ENCODE measurements at places on chromosomes 4 and X. TPM values are rescaled to one million over a fixed set of nuclear protein-coding genes. Genes with fewer than 3 reads are reported as not detected.

- no peak for DNase-seq
Measured at GRCh38 chrX:134528960-134529359, 69.0 kb downstream of the HPRT1 start.

- DNase-seq, result no peak
Measured at GRCh38 chrX:104564921-104565703, 887 bp upstream of the IL1RAPL2 start.

DNA sequence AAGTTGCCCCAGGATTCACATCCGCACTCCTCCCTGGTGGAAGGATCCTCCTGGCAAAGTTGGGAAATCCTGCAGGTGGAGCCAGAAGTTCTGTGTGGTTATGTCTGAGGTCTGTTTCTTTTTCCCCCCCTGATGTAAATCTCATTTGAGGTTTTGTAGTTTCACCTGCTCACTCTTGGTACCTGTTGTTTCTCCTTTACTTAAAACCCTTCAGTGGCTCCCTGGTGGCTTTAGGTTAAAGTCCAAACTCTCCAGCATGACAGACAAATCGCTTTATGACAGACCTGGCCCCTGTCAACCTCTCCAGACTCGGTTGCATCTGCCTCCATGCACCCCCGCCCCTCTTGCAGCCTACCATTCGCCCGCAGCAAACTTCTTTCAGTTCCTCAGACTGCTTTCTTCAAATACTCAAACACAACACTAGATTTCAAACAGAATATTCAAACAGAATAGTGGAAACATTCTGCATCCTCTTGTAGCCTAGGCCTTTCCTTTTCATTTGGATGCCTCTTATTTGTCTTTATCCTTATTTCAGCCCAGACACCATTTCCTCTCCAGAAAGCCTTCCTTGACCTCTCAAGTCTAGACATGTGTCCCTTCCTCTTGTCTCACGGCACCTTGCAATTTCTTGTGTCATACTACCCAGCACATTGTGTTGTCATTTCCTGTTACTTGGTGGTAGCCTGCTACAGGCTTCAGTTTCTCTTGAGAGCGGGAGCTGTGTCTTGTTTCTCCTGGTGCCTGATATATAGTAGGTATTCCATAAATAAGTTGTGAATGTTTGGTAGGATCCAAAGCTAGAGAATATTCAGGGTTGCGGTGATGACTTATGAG is 24.8 kb downstream of the IL13RA1 start:
- DNase-seq, result no peak

GRCh38 chr4:76036855-76037254 is 985 bp upstream of the CXCL11 start:
- DNase-seq, result no peak

GRCh38 chr4:120005076-120005475 is 61.6 kb downstream of the MAD2L1 start:
- DNase-seq, result no peak

- DNase-seq, result no peak
Measured at GRCh38 chr4:73663576-73663975, 43.3 kb upstream of the RASSF6 start.

Gene CXXC4
- total RNA-seq, result 0.20 TPM

Gene PAK3
- total RNA-seq, result 0.79 TPM

Gene SULT1E1
- not detected for total RNA-seq

Gene FAT1
- 1.0 TPM for total RNA-seq

Data from T-cell (primary cell).